ENCODE measurements at places on chromosomes 6 and 20.

- H3K4me3 ChIP-seq, result no peak overlapping the region
- no peak overlapping the region for H3K27ac ChIP-seq
- H3K4me1 ChIP-seq, result no peaks in the 10 kb centered on the region
- no peak for DNase-seq
- no peaks in the 10 kb centered on the region for H3K36me3 ChIP-seq
Measured at GRCh38 chr6:14897831-14898230, 348.0 kb upstream of the JARID2 start.

- peak overlapping the region; percentile 96 for H3K27ac ChIP-seq
- H3K4me3 ChIP-seq, result peak overlapping the region; percentile 99
- peaks cover 3% of the 10 kb centered on the region for H3K36me3 ChIP-seq
Measured at GRCh38 chr20:53592992-53593465, 610 bp downstream of the ZNF217 start.

- H3K27ac ChIP-seq, result no peak overlapping the region
- no peaks in the 10 kb centered on the region for H3K4me1 ChIP-seq
- H3K4me3 ChIP-seq, result no peak overlapping the region
Measured at GRCh38 chr6:39904946-39905639, 29.2 kb downstream of the MOCS1 start.

DNA sequence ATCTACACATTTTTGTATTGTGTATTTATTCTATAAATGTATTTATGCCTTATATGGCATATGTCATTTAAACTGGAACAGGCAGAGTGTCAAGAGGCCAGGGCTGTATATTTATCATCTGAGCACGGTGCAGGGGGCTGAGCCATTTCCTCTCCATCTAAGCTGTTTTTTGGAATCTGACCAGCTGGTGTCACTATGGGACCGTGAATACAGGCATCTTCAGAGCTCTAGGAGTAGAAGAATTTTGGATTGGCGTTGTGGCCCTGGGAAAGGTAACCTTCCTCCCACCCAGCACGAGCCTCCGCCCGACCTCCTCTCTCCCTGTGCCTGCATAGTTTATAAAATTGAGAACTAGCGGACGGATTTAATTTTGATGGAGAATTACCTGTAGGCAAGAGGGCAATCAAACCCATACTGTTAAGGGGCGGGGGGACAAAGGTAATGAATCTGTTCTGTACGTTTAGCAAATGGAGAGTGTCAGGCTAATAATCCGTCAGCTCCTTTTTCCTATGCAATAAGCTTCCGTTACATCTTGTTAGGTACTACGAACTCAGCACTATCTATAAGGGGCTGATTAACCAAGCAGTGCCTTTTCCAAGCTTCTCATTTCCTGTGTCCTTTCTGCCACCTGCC is 29.0 kb upstream of the EEF1E1 start:
- no peak overlapping the region for H3K4me3 ChIP-seq
- H3K27ac ChIP-seq, result no peak overlapping the region
- H3K4me1 ChIP-seq, result peaks cover 13% of the 10 kb centered on the region
- peak; percentile 83 for DNase-seq

- no peak overlapping the region for H3K27ac ChIP-seq
- DNase-seq, result no peak
- no peaks in the 10 kb centered on the region for H3K36me3 ChIP-seq
- H3K4me3 ChIP-seq, result no peak overlapping the region
- no peaks in the 10 kb centered on the region for H3K4me1 ChIP-seq
Measured at GRCh38 chr6:166672624-166673206, 45.7 kb upstream of the RPS6KA2 start.

- no peaks in the 10 kb centered on the region for H3K27me3 ChIP-seq
- no peak for DNase-seq
- no peaks in the 10 kb centered on the region for H3K36me3 ChIP-seq
- H3K4me1 ChIP-seq, result no peaks in the 10 kb centered on the region
Measured at GRCh38 chr6:122376246-122376645, 23.2 kb upstream of the HSF2 start.

Data from SJCRH30 (cell line).